ENCODE measurements at places on chromosomes 16 and 17.

DNA sequence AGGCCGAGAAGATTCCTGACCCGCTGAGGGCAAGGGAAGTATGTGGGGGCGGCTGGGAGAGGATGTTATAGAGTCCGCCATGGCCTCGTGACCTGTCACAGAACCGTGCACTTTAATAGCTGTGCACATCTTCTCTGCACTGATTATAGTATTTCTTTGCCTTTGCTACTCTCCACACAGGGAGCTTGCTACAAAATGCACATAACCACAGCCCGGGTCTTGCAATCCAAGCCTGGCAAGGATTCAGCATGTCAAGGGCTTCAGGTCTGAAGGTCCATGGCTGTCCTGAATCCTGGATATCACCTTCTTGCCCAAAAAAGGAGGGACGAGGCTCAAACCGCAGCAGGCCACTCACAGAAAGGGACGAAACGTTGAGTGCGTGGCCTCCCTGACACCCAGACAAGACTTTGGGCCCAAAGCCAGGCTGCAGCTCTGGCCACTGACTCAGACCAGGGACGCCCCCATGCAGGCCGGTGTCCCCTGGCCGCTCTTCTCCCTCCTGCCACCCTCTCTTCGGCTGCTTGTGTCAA lies 43.7 kb downstream of the USP22 start:
- DNase-seq = no peak

DNA sequence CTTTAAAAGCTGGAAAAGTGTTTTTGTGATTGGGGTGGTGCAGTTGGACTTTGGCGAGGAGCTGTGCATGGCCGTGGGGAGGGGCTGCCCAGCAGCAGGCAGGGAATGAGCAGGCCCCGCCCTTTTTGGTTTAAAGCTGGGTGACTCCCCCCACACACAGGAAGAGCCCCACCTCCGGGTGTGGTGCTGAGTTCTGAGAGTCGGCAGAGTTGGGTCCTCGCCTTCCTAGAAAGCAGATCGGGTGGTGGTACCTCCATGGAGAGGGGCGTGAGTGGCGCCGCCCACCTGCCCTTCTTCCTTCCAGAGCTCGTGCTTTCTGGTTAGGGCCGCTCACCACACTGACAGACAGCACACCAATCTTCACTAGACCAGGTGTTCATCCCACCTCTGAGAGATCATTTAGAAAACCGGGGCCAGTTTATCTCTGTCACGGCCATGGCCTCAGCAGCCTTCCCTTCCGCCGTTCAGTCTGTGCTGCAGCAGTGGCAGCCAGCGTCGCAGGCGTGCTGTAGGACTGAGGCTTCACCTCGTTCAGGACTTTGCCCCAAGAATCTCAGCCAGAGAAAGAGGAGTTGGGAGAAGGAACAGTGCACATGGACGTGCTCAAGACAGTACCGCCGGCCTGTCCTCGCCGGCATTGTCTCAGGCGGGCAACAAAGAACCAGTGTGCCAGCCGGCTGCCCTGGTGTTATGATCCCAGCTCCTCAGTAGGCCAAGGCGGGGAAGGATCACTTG lies 144.0 kb upstream of the CHMP6 start:
- DNase-seq = peak; percentile 83

GRCh38 chr17:73947966-73948355 lies 255.5 kb upstream of the RPL38 start:
- no peak for DNase-seq

DNA sequence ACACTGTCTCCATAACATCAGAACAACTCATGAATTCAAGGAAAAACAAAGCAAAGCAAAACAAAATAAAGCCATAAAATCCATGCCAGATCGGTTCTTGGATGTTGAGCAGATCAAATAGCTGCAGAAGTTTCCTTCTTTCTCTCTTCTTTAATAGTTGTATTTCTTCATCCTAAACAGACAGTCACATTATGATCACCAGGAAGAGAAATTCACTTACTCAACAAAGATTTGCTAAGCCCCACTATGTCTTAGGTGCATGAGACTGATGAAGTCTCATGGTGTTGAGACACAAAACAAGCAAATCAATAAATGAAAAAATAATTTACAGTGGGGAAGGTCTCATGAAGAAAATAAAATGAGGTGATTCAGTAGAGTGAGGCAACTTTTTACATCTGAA lies 72.8 kb downstream of the WIPI1 start:
- DNase-seq = no peak

DNA sequence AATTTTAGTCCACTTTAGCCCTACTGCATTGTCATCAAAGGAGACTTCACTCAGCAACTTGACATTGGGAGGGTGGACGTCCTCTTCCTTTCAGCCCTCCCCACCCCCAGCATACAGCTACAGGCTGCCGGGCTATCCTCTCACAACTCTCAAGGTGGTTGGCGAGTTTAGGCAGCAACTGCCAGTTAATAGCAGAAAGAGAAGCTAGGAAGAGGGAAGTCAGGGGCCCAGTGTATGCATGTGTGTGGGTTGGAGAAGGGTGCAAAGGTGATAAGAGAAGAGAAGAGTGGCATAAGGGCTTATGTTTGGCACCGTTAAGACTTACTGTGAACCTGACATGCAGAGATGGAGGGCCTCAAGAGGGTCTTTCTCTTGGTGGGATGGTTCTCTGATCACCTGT lies 31.8 kb downstream of the CCL4 start:
- DNase-seq = no peak

- DNase-seq = no peak
These were observed 16.4 kb downstream of the PLCD3 start for GRCh38 chr17:45115871-45116270.

- DNase-seq = peak; percentile 97
These were observed 7.3 kb downstream of the FMNL1 start for GRCh38 chr17:45228763-45229539.

- no peak for DNase-seq
These were observed 108.2 kb upstream of the ASIC2 start for GRCh38 chr17:33401249-33401648.

- no peak for DNase-seq
These were observed 165.4 kb upstream of the C16orf82 start for GRCh38 chr16:26901196-26901861.

DNA sequence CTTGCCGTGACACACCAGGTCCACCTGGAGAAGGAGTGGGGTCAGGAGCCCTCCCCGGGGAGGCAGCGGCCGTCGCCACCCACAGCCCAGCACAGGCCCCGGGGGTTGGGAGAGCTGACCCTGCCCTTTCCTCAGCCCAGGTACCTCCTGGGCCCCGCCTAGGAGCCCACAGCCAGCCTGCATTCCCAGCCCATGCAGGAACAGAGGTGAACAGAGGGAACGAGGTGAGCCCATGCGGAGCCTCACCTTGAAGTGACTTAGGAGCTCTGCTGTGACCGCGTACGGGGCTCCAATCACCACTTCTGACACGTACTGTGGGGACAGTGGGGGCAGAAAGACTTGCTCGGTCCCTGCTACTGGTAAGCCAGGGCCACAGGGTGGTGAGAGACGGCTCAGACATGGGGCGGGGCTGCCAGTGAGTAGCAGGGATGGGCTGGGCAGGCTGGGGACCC lies 3.4 kb downstream of the NPB start:
- DNase-seq = no peak

- no peak for DNase-seq
These were observed 1.3 kb upstream of the MOSMO start for GRCh38 chr16:22006636-22007035.
